NCI-H524 treated with DMSO at 0.1 percent for 48 hours (cell line): ENCODE measurements at places on chromosomes 6 and 20.

- no peak for DNase-seq
These were observed 87.1 kb upstream of the SYNDIG1 start for GRCh38 chr20:24382331-24382730.

- peak; percentile 42 for DNase-seq
These were observed 4.5 kb downstream of the SNAI1 start for GRCh38 chr20:49987015-49987867.

DNA sequence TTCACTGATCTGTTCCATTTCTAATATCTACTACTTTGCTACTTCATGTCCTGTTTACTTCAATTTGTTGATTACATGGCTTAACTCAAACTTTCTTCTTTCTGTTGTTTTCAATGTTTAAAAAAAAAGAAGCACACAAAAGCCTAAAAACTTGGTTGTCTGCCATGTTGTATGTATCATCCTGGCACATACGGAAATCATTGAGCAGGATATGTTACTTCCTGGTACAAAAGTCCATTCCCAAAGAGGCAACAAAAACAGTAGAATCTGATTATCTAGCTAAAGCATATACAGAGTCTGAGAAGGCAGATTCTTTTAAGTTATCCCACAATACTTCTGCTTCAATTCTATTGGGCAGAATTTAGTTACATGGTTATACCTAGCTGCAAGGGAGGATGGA lies 14.5 kb upstream of the COL12A1 start:
- DNase-seq, result no peak

DNA sequence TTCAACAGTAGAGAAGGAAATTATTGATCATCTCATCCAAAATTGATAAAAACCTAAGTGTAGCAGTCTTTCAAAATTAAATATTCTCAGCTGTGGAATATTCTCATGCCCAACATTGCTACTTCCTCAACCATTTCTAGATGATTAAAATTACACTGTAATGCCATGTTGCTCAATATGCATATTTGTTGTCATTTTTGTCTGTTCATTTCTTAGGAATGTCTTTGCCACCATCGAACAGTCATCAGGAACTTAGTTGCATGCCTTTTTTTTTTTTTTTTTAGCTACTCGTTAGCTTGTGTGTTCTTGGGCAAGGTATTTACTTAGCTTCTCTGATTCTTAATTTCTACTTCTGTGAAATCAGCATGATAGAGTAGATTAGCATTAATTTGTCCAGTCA lies 188.6 kb downstream of the DTNBP1 start:
- DNase-seq, result no peak

GRCh38 chr20:1085492-1086276 lies 32.7 kb upstream of the PSMF1 start:
- no peak for DNase-seq

GRCh38 chr6:53956068-53956711 lies 155.1 kb upstream of the MLIP start:
- peak; percentile 79 for DNase-seq

- DNase-seq, result no peak
These were observed 60.1 kb upstream of the KHDRBS2 start for GRCh38 chr6:62345962-62346689.

GRCh38 chr20:44684047-44684967 lies 30.9 kb upstream of the CCN5 start:
- no peak for DNase-seq

- no peak for DNase-seq
These were observed 5.7 kb downstream of the KDM1B start for GRCh38 chr6:18160911-18161310.

- DNase-seq, result no peak
These were observed 258.4 kb downstream of the ARID1B start for GRCh38 chr6:157035546-157035945.

DNA sequence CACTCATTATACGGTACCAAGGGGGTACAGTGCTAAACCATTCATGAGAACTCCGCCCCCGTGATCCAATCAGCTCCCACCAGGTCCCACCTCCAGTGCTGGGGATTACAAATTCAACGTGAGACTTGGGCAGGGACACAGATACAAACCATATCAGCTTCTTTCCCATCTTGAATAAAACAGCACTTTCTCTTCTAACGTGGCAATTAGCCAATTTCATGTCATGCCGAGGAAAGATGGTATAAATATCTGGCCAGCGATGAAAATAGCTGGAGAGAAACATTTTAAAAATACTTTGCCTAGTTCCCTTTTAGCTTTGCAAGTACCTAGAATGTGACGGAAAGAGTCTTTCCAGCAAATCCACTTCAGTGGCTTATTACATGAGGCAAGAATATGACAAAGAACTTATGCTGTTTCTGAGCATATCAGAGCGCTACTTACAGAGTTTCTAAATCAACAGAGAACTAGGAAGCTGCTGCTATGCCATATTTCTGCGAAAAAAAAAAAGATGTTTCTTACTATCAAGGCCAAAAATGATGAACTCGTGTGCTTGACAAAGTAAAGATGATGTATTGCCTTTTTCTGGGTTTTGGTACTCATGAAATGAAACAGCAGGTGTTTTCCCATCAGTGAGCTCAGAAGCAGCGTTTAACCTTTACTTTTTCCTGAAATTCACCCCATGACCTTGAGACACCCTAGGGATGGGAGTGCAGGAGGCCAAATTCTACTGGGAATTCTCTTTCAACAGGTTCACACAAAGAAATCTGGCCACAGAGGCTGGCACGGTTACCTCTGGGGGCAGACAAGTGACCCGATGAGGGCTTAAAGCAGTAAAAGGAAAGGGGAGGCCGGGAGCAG lies 37.9 kb downstream of the AGPAT4 start:
- no peak for DNase-seq

- DNase-seq, result no peak
These were observed 65.7 kb upstream of the FOXC1 start for GRCh38 chr6:1544000-1544399.

- DNase-seq, result peak; percentile 98
These were observed 138.9 kb upstream of the NUP153 start for GRCh38 chr6:17845598-17845997.

- no peak for DNase-seq
These were observed 54.7 kb upstream of the LYRM2 start for GRCh38 chr6:89693207-89693606.

DNA sequence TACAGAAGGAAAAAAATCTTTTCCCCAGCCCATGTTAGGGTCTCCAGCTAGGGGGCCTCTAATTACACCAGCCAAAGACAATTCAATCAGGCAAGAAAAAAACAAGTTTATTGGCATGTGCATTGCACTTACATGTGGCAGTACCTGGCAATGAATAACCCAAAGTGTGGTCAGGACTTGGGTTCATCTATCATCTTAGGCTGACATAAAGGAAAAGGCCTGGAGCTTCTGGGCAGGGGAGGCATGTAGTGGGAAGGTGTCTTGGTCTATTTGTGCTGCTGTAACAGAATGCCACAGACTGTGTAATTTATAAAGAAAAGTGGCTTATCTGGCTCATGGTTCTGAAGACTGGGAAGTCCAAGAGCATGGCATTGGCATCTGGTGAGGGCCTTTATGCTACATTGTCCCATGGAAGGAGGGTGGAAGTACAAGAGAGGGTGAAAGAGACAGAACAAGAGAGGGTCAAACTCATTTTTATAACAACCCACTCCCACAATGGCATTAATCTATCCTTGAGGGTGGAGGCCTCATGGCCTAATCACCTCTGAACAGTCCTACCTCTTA lies 4.4 kb upstream of the PYGB start:
- no peak for DNase-seq

- no peak for DNase-seq
These were observed 13.8 kb upstream of the GTF3C6 start for GRCh38 chr6:110944681-110945151.

GRCh38 chr6:143754204-143754603 lies 76.4 kb downstream of the PHACTR2 start:
- no peak for DNase-seq

DNA sequence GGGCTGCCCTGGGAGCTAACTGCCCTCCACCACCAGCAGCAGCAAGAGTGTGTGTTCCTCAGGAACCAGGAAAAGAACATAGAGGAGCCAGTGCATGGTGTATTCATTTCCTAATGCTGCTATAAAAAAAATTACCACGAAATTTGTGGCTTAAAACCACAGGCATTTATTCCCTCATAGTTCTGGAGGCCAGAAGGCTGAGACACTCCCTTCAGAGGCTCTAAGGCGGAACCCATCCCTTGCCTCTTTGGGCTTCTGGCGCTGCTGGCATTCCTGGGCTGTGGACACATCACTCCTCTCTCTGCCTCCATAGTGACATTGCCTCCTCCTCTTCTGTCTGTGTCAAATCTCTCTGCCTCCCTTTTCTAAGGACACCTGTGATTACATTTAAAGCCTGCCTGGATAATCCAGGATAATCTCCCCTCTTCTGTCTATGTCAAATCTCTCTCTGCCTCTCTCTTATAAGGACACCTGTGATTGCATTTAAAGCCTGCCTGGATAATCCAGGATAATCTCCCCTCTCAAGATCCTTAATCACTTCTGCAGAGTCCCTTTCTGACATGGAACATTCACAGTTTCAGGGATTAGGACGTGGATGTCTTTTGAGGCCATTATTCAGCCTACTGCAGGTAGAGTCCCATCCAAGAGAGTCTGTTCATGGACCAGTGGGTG lies 54.7 kb downstream of the NDUFAF5 start:
- DNase-seq, result peak; percentile 99

DNA sequence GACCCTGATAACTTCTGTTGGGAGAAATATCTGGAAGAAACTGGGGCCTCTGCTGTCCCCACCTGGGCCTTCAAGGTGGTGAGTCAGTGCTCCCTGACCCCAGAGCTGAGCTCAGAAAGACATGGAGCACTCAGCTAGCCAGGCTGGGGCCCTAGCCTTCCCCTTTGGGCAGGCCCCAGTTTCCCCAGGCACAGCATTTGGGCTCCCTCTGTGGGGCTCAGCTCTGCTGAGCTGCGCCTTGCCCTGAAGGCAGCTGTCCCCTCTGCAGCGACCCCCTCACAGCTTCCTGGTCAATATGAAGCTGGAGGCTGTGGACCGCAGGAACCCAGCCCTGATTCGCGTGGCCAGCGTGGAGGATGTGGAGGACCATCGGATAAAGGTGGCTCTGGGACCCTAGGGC lies 24.8 kb upstream of the SGK2 start:
- DNase-seq, result no peak

GRCh38 chr6:108562503-108562993 lies 1.8 kb downstream of the FOXO3 start:
- DNase-seq, result no peak

GRCh38 chr20:2101057-2101864 lies at the start of gene STK35:
STK35 (plus strand) TSS chr20:2101827; CDS start chr20:2101882, 55 bp downstream.
- peak; percentile 24 for DNase-seq

GRCh38 chr6:143160439-143161220 lies 99.9 kb downstream of the AIG1 start:
- DNase-seq, result no peak

DNA sequence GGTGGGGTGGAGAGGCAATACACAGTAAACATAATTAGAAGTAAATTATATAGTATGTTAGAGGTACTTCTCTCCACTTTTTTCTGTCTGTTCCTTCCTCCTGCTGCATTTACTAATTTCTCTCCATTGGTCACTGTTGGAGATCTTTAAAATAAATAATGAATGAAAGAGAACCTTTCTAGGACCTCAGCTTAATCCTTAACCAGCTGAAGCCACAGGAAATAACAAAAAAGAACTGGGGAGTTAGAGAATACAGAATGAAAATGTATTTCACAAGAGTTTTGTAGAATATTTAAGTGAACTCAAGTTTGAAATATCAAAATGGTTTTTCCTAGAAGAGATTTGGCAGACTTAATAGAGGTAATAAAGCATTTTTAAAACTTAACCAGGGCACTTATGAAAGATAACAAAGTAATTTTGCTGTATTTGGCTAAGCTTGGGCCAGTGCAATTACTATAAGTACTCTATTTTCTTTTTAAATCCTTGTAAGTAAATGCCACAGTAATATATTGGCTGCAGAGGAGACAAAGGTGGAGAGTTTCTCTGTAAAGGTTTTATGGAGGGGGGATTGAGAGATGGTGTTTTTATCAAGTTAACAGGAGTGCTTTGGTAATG lies 405.0 kb downstream of the CDKAL1 start:
- DNase-seq, result no peak

DNA sequence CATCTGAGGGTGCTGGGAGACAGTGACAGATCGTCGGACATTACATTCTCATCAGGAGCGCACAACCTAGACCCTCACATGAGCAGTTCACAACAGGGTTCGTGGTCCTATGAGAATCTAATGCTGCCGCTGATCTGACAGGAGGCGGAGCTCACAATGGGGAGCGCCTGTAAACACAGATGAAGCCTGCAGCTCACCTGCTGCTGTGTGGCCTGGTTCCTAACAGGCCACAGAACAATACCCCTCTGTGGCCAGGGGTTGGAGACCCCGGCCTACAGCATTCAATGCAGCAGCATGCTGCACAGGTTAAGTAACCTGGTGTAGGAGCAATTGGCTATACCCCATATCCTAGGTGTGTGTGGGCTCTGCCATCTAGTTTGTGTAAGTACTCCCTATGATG lies 19.5 kb downstream of the ANKRD60 start:
- DNase-seq, result no peak

- no peak for DNase-seq
These were observed 275.9 kb downstream of the RNF144B start for GRCh38 chr6:18663011-18663410.

GRCh38 chr6:168345896-168346754 lies 26.5 kb upstream of the DACT2 start:
- DNase-seq, result no peak

DNA sequence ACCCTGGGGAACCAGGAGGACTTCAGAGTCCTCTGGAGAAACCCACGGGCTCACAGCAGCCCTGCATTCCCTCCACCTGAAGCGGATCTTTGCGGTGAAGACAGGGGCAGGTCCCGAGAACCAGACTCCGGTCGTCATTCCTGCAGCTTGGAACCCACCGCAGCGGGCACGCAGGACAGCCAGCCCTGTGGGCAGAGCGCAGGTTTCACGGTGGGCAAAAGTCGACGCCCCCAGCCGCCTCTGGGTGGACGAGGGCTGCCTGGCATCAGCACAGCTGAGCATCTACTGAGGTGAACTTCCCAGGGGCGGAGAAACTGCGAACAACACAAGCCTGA lies 118.3 kb downstream of the PSMB1 start:
- no peak for DNase-seq

- DNase-seq, result no peak
These were observed 78.9 kb downstream of the TOX2 start for GRCh38 chr20:43993560-43993959.

DNA sequence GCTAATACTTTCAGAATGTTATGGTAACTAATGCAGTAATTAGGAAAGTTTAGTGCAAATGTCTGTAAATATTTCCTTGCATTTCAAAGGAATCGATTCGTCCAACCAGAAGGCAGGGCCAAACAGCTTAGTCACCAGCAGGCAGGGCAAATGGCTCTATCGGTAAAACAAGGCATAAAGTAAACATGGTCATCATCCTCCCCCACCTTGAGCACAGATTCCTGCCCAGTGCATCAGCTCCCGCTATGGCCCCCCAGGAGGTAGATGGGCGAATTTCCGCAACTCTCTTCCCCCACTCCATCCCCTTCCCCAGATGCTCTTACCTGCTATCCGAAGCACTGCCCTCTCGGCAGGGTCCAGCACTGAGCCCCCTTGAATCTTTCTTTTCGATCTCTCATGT lies 103.8 kb upstream of the BEND6 start:
- no peak for DNase-seq

- DNase-seq, result no peak
These were observed 102.8 kb downstream of the SYCP2 start for GRCh38 chr20:59830665-59831023.
